Activated CD4-positive, alpha-beta memory T cell treated with anti-CD3 and anti-CD28 coated beads, Interleukin-2, amount 10 ng/mL, durations not matched to agents 7 days and 5 days (primary cell): ENCODE measurements at places on chromosomes 2 and 18. TPM values are rescaled to one million over a fixed set of nuclear protein-coding genes. Genes with fewer than 3 reads are reported as not detected.

GRCh38 chr2:233011702-233012131 lies 1.3 kb downstream of the NGEF start:
- no peak for DNase-seq

The LRPPRC gene
- total RNA-seq = 62.1 TPM

DNA sequence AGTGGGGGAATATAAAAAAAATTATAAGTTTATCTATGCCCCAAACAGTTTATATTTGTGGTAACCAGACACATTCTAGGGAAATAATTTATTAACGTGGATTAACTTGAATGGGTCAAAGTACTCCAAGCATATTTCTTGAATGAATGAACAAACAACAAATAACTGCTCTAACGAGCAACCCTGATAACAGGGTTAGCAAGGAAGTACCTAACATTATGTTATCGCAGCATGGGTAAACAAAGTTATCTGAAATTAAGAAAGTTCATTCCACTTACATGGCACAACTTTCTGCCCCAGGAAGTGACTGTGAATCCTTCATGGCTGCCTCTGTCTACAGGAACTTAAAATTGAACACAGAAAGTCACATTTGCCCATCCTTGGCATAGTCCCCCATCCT lies 812.9 kb upstream of the ACVR2A start:
- DNase-seq = no peak

DNA sequence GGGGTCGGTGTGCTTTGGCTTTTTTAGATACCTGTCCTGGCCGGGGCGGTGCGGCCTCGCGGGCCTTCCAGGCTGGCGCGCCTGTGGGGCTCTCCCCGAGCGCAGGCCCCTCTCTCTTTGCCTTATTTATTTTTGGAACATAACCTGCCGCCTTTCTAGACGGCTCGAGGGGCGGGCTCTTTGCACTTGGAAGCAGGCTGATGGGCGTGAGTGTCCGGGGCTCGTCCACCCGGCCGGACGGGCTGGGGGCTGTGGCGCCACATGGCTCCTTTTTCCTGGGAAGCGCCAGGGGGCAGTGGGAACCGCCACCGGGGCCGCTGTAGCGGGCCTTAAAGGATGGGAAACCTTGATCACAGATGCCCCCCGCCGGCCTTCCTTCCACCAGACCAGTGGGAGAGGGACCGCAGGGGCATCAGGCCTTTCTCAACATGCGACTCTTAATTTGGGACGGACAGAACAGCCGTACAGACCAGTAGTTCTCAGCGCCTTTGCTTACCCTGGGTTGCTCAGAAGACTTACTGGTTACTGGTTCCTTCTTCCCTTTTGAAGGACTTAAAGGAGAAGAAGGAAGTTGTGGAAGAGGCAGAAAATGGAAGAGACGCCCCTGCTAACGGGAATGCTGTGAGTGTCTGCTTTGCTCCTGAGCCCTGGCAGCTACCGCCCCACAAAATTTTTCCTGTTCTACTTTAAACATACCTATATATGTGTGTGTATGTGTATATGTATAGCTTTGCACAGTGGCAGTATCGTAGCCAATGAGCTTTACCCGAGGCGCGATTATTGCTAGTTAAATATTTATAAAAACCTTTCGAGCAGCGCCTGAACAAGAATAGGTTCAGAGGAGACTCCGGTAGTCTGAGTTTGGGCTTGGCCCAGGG lies 2.7 kb downstream of the PTMA start:
- peak; percentile 35 for DNase-seq

The MATN3 gene
- total RNA-seq = not detected

DNA sequence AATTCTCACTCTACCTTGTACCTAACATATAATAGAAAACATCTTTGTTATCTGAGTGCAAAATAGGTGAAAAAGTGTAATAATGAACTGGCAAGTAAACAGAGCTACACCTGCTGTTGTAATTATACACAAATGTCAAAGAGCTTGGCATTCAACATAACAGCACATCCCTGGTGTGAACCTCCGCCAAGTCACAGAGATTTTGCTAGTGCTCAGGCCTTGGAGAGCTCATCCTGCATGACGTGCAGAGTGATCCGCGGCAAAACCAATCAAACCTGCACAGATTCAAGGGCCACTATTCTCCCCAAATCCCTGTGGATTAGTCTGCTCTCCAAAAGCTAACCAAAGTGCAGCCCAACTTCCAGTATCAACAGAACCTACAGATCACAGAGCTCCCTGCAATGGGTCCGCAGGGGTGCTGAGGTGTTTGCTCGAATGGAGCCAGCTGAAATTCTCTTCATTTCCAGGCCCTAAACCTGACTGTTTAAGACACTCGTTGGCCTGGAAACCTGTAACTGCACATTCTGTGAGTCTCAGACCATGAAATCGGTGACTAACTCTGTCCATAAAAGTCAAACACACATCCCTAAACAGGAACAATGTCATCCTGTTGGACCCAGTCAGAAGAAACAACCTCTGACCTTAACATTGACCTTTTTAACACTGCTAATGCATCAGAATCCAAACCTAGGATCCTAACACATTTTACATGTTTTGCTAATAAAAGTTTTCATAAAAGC lies 111.8 kb downstream of the EPB41L3 start:
- DNase-seq = no peak

The LHCGR gene
- total RNA-seq = not detected

The CGREF1 gene
- 0.75 TPM for total RNA-seq

The CEP192 gene
- total RNA-seq = 46.1 TPM

DNA sequence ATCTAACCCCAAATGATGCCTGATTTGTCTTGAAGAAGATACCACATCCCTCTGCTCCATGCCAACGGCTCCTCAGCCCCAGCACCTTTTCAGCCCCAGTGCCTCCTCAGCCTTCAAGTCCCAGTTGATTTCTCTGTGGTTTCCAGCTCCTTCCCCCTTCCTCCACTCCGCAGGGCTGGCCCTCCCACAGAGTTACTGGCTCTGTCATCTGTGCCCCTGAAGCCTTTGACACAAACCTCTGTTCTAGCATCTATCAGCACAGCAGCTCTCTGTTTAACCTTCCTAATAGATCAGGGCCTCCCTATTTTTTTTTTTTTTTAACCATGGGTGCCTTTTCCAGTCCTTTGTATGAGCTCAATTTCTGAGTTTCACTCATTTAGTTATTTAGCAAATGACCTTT lies 201.3 kb upstream of the CXCR4 start:
- no peak for DNase-seq

DNA sequence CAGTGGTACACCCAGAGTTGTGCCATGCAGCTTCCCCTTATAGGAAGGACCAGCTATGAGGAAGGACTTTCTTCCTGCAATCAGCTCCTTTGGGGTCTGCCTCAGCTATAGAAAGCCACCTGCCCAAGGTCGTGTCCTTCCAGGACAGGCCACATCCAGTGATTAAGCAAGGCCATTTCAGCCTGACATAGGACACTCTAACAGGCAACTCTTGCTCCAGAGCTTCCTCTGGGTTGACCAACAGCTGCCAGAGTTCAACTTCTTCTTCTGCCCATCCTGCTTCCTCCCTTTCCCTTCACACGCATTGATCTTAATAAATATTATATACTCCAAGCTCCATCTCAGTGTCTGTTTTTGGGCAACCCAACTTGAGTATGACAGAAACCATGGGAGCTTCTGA lies 12.8 kb downstream of the LRP2 start:
- DNase-seq = no peak

The SRD5A2 gene
- total RNA-seq = not detected

The TP53I3 gene
- total RNA-seq = 2.7 TPM

- DNase-seq = no peak
Observed at GRCh38 chr2:19403785-19404184, 45.4 kb upstream of the OSR1 start.

The TMEM198 gene
- 0.95 TPM for total RNA-seq

GRCh38 chr2:9752441-9753275 lies 90.6 kb upstream of the TAF1B start:
- peak; percentile 94 for DNase-seq

GRCh38 chr2:226873051-226873620 lies 37.3 kb downstream of the RHBDD1 start:
- DNase-seq = no peak

The TRIM43B gene
- not detected for total RNA-seq

The FLACC1 gene
- 3.1 TPM for total RNA-seq

DNA sequence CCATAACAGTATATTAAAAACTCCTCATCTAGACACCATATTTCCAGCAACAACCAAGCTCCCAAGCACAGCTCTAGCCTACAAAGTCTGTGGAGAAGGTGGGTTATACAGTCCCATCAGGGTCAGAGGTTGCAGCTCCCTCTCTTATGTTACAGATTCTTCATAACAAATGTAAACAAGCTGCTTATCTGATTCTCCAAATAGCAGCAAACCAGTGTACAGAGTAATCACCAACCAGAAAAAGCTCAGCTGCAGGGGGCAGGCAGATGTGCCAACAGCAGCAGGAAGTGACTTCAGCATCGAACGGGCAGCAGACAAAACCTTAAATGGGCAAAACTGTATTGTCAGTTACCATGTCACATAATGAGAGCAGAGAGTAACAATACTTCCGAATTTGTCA lies 52.9 kb upstream of the NABP1 start:
- peak; percentile 71 for DNase-seq

The ANKRD53 gene
- total RNA-seq = not detected

DNA sequence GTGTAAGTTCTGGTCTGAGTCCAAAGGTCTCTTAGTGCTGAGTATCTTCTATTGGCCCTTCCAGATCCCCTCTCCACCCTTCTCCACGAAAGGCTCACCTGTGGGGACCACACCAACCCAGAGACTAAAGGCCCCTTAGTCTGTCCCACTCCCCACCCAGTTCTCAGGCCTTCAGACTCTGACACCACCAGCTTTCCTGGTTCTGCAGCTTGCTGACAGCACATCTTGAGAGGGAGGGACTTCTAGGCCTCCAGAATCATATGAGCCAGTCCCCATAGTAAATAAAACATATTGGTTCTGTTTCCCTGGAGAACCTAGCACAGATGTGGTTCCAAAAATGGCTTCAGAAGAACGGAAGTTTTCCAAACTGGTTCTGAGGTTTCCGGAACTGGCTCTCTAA lies 38.5 kb upstream of the KLF11 start:
- DNase-seq = no peak

GRCh38 chr2:171522052-171522787 lies at the start of gene CYBRD1:
Gene CYBRD1, plus strand, starts transcription at chr2:171522474. Its CDS starts 72 bp downstream, at chr2:171522546.
- DNase-seq = no peak

DNA sequence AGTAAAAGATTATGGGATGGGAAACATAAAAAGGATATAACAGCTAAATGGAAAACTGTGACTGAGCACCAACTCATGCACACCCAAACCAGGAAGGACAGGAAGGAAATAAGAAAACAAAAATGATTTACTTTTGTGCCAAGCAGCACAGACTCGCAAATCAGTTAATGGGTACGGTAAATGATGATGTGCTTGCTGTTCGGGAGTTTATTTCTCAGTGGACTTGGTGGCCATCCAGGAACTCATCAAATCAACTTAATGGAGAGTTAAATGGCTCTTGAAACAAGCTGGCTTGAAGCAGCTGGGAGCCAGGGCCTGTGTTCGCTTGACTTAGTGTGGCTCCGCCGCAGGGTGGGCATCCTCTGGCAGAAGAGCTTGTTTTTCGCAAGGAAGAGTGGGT lies 36.2 kb downstream of the MTCL1 start:
- no peak for DNase-seq

The CD8B2 gene
- not detected for total RNA-seq

- DNase-seq = peak; percentile 27
Observed at GRCh38 chr2:230472621-230473018, 56.6 kb downstream of the SP100 start.
